SK-N-SH (cell line): ENCODE measurements at places on chromosomes 6 and 20.

- DNase-seq = no peak
Measured at GRCh38 chr6:29975561-29975907, 33.2 kb downstream of the HLA-A start.

DNA sequence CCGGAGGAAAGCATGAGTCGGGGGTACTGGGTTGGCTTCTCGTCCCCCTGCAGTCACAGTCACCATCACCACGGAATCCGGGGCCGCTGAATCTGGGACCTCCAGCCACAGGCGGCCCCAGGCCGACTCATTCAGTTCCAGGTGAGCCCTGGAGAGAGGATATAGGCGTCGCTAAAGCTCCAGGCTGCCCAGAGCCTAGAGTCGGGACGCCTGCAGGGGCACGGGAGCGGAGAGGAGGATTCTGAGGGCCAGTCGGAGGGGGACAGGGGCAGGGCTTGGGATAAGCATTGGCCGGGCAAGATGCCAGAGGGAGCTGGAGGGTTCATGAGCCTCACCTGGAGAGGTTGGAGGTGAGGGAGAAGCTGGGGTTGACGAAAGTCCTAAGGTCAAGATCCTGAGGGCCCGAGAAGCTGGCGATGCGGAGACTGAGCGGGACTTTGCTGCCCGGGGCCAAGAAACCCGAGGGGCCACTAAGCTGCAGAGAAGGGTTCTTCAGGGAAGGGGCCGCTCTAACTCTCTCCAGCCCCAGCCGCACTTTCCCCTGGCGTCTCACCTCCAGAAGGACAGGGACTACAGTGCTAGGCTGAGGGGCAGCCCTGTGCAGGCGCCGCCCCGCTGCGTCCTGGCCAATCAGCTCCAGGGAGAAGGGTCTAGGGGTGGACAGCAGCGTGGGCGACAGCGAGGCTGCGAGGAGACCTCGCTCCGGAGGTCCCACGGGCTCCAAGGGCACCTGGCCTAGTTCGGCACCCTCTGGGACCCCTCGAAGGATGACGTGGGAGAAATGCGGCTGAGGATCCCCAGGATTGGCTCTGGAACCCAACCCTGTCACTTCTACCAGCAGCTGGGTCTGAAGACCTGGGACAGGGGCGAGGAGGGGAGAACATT lies 3.7 kb downstream of the SAPCD1 start:
- peak; percentile 90 for DNase-seq

DNA sequence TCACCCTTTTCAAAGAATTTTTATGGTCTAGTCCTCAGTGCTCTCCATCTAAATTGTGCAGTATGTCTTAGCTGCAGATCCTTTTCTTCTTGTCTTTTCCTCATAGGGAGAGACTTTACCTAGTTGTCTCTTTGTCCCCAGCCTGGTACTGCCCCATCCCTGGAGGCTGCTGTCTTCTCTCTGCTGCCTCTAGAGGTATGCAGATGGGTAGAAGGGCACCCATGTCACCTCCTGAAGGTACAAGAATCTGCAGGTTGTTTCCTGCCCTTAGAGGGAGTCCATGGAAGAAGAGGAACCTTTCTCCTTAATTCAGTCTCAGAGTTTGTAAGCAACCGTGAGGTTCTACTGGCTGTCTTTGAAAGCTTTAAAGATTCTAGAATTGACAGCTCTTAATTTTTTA lies 39.1 kb downstream of the MCM8 start:
- no peak for DNase-seq

DNA sequence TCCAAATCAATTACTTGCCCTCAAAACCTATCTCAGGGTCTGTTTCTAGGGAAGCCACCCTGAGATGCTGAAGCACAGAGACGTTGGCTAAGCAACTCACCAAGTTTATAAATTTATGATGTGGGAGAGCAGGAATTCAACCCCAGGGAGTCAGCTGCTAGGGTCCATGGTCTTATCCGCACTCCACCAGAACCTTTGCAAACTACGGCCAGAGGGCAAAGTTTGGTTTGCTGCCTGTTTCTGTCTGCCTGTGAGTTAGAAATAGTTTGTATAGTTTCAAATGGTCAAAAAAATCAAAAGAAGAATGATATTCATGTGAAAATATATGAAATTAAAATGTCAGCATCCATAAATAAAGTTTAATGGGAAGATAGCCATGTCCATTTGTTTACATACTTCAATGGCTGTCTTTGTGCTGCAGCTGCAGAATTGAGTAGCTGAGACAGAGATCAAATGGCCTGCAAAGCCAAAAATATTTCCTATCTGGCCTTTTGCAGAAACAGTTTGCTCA lies 83.7 kb upstream of the ZFP64 start:
- DNase-seq = no peak

DNA sequence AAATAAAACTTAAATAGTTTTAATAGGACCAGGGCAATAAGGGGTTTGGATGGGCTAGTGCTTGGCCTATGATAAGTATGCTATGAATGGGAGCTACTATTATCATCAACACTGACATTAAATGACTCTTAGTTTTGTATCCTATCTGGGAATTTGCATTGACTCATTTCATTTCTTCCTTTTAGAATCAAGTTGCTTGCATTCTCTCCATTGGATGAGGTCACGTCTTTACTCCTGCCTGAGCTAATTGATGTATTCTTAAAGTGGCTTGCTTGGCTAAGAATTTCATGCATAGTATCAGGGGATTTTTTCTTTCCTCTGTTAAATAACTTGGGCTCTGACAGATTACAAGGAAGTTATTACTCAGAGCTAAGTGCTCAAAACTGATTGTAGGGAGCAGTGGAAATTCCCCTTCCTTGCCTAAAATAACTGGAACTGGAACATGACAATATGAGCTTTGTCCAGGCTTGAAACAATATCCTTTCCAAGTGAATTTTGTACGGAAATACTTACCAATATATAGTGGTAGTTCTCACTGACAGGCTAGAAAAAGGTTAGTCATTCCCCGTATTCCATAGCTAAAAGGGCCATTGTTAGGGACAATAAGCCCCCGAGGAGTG lies 169.9 kb downstream of the BCAS1 start:
- DNase-seq = no peak

- no peak for DNase-seq
Measured at GRCh38 chr6:142395266-142395665, 93.5 kb downstream of the ADGRG6 start.

DNA sequence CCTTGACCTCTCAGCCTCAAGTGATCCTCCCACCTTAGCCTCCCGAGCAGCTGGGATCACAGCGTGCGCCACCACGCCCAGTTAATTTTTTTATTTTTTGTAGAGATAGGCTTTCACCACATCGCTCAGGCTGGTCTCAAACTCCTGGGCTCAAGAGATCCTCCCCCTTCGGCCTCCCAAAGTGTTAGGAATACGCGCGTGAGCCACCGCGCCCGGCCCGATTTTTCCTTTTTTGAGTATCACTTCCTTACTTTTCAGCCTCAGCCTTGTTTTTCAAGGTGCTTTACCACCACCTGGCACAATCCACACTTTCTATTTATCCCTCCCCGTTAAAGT lies 791 bp upstream of the STX11 start:
- no peak for DNase-seq

GRCh38 chr6:133609415-133610226 lies 279.3 kb upstream of the TCF21 start:
- no peak for DNase-seq

GRCh38 chr6:86031713-86032112 lies 389.0 kb upstream of the SYNCRIP start:
- DNase-seq = no peak

DNA sequence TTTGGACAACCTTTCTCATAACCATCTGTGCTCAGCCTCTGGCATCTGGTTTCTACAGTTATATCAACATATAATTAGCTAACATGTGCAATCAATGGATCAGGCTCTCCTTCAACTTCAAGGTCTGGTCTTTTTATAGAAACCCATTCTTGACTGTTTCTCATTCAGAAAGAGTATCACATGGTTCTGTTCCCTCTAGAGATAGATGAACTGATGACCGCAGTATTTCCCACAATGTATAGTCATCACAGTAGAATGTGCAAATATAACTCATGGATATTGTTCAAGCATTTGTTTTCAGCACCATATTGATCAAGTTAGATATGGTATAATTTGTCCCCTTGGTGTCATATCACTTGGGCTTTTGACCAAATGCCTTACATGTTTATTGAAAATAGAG lies 656.2 kb downstream of the FRK start:
- no peak for DNase-seq

DNA sequence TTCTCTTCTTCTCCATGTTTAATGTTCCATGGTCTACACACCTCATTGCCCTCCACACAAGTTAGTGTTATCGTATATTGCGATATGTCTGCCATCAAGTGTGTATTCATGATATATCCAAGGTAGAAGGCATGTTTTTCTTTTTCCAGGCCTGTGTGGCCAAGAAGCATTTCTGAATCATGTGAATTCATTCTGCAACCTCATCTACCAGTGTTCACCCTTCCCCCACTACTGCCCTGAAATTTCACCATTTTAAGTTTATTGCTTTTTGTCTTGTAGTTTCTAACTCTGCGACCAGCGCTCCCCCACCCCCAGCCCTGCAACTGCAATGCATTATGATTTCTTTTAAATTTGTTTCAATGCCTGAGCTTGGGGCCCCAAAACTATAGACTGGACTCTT lies 618.0 kb upstream of the FLRT3 start:
- DNase-seq = no peak

DNA sequence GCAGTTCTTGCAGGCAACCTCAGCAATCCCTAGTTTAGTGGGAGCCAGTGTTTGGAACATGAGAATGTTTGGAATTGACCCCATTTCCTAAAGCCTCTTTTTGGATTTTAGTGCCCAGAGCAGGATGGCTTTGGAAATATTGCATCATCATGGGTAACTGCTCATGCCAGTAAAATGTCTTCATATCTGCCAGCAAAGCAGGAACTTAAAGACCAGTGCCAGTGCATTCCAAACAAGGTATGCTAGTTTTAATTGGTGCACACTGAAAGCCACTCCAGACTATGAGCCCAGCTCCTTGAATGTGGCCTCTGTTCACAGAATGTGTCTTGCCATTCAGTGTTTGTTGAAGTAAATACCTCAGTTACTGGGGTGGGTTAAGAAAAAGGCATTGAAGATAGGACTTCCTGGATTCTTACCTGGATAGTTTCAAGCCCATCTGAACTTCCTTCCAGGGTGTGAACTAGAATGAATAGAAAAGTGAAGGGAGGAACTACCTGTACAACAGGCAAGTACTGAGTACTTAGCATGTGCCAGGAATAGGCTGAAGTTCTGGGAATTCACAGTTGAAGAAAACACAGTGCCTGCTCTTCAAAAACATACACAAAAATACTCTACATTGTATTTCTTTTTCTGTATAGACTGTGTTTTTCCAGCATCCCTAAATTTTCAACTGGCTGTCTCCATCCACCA lies 70.5 kb downstream of the COL19A1 start:
- no peak for DNase-seq
